ENCODE measurements at places on chromosomes 3 and 15.

DNA sequence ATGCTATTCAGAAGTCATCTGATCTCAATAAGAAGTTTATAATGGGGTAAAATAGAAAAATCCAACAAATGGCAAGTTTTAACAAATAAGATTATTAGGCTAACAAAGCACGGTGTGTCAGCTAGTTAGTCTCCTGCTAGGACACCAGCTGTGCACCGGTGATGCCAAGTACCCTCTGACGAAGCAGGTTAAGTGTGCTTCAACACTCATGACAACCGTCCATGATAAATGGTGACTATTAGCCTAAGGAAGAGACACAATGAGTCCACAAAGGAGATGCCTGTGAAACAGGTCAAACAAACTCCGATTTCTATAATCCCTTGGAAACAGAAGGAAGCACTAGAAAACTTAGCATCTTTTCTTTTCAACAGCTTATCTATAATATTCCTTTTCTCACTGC lies 36.5 kb downstream of the ATP13A3 start:
- DNase-seq: no peak

DNA sequence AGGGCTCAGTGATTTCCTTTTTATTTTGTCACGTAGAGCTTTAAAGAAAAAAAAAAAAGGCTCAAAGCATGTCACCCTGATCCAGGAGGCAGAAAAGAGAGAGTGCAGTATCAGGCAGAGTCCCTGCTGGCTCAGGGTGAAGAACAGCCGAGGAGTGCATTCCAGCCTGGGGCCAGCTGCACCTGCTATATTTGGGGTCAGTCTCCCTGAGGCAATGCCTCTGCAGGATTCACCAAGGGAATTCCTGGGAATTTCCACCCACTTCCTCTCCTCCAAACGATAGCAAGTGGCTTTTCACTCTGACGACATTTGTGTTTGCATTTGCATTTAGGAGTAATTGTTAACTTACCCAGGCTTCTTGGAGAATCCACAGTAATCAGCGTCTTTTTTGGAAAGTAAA lies 202.9 kb upstream of the CTNNB1 start:
- no peak for DNase-seq

- peak; percentile 32 for DNase-seq
These were observed 574 bp downstream of the SLC38A3 start for GRCh38 chr3:50205413-50206276.

DNA sequence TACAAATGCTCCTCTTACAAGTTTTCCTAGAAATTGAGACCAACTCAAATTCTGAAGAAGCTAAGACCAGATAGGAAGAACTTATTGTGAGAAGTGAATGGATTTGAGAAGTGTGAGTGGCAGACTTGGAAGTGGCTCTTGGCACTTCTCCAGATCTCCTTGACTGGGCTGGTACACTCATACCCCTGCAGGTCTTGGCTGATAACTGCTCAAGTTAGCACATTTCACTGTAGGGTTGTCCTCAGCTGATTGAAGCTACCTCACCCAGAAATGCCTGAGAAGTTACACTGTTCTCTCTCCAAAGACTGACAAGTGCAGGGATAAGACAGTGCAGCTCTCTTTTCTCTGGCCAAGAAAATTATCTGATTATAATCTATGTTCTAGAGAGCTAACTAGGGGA lies 16.5 kb upstream of the CLDN1 start:
- no peak for DNase-seq

DNA sequence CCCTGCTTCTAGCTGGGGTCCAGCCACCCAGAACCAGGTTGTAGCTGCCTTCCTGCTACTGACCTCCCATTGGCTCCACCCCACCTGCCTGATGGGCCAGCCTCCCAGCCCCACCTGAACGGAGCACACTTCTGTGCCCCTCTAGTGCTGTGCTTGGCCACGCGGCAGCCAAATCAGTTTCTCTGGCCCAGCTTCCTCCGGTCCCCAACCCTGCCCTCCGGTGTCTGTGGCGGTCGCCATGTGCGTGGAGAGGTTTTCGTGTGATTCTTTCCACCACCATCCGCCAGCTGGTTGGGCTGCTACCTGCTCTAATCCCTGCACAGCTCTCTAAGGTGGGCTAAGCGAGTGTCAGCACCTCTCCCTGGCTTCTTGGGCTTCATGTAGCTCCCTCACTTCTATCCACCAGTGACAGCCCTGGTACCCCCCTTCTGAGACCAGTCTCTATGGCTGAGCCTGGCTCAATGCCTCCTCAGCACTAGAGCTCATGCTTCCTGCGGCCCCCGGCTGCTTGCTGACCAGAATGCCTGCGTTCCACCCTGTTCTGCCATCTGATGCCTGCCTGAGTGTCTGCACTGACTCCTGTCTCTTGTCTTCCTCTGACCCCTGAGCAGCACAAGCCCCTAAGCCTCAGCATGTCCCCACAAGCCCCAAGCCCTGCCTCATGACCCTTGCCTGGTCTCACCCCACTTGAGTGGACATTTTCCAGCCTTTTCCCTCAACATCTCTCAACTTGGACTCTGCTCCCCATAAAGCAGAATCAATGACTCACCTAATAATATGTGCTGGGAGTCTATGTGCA lies 23.2 kb upstream of the MAGEF1 start:
- DNase-seq: no peak

DNA sequence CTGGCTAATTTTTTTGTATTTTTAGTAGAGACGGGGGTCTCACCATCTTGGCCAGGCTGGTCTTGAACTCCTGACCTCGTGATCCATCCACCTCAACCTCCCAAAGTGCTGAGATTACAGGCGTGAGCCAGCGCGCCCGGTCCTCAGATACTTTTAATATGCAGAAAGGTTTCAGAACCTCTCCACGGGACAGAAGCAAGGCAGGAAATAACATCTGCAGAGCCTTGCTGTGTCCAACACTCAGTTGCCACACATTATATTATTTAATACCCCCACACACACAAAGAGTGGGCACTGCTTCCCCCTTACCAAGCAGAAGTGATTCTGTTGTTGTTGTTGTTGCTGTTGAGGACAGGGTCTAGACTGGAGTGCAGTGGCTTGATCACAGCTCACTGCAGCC lies 28.0 kb downstream of the OSBPL10 start:
- DNase-seq: no peak

- DNase-seq: no peak
These were observed 31.2 kb downstream of the SLC22A14 start for GRCh38 chr3:38313263-38313662.

DNA sequence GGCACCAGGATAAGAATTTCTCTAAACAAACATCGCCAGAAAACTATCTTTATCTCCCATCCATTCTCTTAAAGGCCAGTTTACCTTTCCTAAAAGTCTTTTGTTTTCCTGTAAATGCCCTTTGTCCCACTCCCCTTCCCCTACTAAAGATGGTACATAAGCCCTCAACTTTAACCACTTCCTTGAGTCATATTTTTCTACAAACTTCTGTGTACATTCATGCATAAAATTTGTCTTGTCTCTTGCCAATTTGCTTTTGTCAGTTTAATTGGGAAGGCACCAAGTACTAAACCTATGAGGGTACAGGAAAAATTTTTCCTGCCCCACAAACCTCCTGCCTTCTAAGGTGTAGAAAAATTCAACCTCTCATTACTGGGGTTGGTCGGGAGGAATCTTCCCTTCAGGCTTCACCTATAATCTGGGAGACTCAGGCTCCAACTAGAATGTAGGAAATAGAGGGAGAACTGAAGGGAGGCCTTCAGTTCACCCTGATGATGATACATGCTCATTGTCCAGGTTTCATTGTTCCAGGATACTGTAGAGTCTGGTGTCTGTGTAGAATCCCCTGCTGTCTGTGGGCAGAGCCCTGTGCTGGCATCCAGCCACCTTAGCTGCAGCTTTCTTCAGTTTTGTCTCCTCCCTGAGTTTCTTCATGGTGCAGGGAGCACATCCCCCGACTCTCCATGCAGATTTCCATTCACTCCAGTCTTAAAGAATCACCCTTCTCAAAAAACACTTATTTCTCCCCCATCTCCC lies 53.2 kb downstream of the CD200R1L start:
- no peak for DNase-seq
